ENCODE measurements at places on chromosomes 6 and 20. TPM values are rescaled to one million over a fixed set of nuclear protein-coding genes. Genes with fewer than 3 reads are reported as not detected.

DNA sequence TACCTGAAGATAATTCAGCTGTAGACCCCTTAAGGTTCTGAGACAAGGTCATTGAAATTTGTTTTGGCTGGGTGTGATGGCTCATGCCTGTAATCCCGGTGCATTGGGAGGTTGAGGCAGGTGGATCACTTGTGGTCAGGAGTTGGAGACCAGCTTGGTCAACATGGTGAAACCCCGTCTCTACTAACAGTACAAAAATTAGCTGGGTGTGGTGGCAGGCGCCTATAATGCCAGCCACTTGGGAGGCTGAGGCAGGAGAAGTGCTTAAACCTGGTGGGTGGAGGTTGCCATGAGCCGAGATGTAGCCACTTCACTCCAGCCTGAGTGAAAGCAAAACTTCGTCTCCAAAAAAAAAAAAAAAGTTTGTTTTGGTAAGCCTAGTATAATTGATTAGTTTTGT lies 11.0 kb downstream of the SRSF3 start:
- no peak for DNase-seq

DNA sequence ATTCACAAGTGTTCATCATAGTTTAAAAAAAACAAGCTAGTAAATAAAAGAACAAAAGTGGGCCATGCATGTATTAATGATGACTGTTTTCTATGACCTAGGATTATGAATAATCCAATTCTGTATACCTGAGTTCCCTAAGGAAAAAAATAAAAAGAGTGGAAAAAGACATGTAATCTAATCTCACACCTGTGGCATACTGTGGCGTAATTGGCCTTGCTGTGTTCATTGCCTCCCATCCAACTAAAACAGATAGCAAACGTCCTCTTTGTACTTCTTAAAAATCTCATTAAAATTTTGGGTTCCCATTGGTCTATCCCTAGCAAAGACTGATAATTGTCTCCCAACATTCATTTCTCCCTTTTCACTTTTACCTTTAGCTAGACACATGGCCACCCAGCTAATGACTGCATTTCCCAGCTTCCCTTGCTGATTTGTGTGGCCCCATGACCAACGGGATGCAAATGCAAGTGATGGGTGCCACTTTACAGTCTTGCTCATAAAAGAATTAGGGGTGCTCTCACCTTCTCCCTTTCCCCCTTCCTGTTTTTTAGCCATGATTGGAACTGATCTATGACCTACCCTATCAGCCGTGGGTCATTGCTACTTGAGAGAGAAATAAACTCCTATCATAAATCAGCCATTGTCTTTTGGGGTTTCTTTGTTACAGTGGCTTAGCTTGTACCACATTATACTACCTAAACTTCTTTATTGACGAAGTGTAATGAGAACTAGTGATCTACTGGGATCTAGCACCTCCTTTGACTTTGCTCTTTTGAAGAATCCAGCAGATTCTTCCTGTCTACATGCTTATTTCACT lies 32.0 kb upstream of the TBC1D22B start:
- no peak for DNase-seq

GRCh38 chr6:7195339-7196018 lies 87.7 kb downstream of the RREB1 start:
- DNase-seq, result no peak

DNA sequence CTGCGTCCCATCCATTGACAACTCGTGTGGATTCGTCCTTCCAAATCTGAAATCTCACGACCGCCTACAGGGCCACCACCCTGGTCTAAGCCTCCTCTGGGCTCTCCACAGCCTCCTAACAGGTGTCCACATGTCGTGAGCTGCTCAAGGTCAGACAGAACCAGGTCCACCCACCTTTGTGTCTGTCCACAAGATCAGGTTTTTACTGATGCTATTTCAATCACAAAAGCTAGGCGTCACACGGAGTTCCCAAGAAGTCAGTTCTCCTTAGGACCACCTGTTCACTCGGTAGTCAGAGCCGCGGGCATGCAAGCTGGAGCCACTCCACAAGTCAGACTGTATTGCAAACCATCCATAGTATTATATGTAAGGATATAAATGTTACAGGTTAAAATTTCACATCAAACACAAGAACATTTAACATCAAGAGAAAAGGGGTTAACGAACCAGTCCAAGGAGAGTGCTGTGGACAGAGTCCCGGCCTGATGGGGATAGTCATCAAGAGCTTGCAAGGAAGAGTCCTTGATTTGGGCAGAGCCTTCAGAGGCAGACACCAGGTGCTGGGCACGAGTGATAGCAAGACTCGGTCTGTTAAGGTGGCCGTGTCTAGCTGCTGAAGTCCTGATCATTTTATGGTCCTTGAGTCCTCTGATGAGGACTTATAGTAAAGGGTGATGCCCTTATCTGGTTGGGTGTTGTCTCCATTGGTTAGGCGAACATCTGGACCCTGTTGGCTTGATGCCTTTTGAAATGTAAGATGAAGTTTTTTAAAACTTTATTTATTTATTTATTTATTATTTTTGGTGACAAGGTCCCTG lies 731 bp upstream of the DNPH1 start:
- DNase-seq, result no peak

- DNase-seq, result no peak
Observed at GRCh38 chr20:61706259-61706961, 359.3 kb downstream of the TAF4 start.

DNA sequence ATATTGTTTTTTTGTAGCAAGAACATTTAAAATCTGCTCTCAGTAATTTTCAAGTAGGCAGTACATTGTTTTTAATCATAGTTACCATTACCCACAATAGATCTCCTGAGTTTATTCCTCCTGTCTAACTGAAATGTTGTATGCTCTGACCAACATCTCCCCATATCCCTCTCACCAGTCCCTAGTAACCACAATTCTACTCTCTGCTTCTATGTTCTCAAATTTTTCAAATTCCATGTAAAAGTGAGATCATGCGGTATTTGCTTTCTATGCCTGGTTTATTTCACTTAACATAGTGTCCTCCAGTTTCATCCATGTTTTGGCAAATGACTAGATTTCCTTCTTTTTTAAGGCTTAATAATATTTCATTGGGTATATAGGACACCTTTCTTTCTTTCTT lies 300.5 kb downstream of the KCNQ5 start:
- DNase-seq, result no peak

The EYA2 gene
- total RNA-seq, result 8.1 TPM

DNA sequence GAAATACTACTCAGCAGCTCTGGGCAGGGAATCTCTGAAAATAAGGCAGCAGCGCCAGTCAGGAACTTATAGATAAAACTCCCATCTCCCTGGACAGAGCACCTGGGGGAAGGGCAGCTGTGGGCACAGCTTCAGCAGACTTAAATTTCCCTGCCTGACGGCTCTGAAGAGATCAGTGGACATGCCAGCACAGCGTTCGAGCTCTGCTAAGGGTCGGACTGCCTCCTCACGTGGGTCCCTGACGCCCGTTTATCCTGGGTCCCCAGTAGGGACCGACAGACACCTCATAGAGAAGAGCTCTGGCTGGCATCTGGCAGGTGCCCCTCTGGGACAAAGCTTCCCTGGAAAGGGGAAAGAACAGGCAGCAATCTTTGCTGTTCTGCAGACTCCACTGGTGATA lies 59.0 kb downstream of the COL21A1 start:
- DNase-seq, result no peak

GRCh38 chr20:10339609-10340008 lies 94.4 kb downstream of the MKKS start:
- no peak for DNase-seq

- DNase-seq, result no peak
Observed at GRCh38 chr6:122075917-122076316, 323.5 kb upstream of the HSF2 start.

DNA sequence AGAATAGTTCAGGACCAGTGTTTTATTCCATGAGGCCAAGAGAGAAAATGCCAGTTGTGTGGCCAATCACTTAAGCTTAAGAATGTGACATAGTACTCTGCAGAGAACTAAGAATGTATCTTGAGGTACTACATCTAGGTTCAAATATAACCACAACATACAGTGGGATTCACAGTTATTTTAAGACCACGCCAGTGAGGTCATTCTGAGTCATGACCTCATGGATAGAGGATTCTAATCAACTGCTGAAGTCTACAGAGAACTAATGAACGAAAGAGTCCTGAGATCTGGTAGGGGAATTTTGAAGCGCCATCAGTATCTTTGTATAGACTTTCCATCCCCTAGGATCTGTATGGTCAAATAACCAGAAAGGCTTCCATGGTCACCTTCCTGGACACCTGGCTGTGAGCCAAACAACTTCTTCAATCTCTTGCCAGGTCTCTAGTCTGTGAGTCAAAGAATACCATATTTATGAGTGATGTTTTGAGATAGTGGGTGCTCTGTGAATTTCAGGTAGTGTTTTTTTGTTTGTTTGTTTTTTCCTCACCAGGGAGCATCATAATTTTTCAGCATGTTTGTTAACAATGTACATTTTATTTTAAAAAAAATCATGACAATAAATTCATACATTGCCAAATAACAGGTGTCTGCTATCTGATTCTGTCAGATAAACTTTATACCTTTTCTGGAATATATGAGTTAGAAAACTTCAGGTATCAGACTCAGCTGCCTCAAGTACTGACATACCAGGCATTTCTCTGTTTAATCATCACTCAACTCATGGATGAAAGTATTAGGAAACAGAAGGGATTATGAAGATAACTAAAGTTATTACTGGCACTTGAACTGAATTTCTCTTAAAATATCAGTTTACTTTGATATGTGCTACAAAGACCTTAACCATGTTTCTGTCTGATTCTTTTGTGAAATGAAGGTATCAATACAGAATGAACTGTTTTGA lies 217.9 kb downstream of the PLCB4 start:
- no peak for DNase-seq

DNA sequence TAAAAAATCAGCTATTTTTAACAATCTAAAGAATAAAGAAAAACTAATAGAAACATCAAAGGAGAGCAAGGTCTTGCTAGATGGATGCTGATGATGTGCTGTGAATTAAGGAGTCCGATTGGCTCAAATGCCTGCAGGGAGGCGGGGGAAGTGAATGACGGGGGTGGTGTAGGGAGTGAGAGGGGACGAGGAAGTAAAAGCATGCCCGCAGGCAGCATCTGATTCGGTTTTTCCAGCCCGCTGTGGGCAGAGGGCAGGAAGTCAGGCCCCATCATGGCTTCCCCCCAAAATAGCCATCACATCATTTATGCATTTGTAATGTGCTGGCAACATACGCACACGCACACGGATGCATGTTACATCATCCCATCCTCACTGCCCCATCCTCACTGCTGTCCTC lies 10.3 kb downstream of the RSPO4 start:
- DNase-seq, result no peak

All from vagina (tissue), 2 donors.